CD4-positive, alpha-beta T cell treated with Interleukin-15 for 4 hours (primary cell): ENCODE measurements at places on chromosomes 16 and 17.

- DNase-seq = no peak
Measured at GRCh38 chr17:48718227-48718760, 4.0 kb downstream of the PRAC1 start.

DNA sequence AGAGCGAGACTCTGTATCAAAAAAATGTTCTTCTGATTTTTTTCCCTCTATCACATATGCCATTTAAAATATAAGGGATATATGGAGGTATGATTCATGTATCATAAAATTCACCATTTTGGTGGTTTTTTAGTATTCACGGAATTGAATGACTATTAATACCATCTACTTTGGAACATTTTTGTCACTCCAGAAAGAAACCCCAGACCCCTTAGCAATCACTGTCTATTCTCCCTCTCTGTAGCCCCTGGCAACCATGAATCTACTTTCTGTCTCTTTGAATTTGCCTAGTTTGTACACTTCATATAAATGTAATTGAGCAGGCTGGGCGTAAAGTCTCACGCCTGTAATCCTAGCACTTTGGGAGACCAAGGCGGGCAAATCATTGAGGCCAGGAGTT, 75.9 kb downstream of the PRKCA start:
- DNase-seq = no peak

- DNase-seq = no peak
Measured at GRCh38 chr16:7037495-7037894, 295.1 kb upstream of the RBFOX1 start.

DNA sequence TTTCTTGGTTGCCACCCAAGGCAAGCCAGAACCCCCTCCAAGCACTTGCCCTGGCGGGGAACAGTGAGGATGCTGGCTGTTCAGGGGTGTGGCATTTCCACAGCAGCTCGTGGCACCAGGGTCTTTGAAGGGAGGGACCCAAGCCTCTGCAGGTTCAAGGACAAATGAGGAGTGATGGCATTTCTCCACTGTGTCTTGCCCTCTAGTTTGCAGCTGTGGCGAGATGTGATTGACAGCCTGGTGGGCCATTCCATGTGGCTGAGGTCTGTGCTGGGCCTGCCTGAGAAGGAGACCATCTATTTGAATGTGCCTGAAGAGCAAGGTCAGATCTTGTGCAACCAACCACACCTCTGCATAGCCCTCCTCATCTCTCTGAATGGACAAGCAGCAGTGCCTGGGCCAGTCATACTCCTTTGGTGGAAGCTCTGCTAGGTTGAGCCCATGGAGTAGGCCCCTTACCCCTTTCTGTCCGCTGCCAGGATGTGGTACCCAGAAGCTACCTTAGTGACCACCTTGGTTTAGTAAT, 4.5 kb upstream of the EPN3 start:
- DNase-seq = no peak

DNA sequence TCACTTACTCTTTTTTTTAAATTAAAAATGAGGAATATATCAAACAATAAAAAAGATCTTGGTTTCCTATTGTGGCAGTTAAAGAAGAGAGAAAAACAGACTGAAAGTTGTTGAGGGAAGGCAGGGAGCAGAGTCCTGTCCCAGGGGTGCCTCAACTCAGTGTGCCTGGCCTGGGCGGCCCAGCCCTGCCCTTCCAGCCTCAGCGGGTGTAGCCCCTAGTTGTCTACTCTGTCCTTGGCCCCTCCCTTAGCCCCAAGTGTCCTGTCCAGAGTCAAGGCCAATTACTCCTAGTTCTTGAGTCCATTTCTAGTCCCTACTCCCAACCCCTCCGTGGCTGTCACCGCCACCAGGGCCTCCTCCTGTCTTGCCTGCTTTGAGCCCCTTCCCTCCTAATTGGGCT, 52.5 kb downstream of the SMPD3 start:
- no peak for DNase-seq

DNA sequence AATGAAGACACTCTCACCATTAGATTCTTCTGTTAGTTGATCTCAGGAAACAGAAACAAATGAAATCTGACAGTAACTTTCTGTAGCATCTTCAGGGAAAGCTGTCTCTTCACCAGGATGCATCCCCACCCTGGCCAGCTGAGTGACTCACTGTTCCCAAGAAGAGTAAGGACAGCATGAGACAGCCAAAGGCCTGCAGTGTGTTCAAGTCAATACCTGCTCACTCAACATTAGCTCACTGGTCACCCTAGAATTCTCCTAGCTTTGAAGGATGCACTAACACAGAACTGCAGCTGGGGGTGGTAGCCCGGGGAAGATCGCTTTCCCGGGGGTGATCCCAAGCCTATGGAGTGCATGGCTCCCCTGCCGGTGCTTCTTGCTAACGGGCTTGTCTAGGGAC, 28.2 kb upstream of the CLEC18B start:
- no peak for DNase-seq

DNA sequence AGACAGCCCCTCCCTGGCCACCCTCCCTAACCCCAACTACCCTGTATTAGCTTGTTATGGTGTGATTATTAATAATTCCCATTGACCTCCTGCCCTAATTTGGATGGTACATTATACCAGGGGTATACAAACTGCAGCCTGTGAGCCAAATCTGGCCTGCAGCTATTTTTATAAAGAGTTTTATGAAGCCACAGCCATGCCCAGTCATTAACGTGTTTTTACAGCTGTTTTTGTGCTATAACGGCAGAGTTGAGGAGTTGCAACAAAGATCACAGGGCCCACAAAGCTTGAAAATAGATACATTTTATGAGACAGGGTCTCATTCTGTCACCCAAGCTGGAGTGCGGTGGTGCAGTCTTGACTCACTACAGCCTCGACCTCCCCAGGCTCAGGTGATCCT, 6.0 kb downstream of the METTL22 start:
- DNase-seq = no peak

DNA sequence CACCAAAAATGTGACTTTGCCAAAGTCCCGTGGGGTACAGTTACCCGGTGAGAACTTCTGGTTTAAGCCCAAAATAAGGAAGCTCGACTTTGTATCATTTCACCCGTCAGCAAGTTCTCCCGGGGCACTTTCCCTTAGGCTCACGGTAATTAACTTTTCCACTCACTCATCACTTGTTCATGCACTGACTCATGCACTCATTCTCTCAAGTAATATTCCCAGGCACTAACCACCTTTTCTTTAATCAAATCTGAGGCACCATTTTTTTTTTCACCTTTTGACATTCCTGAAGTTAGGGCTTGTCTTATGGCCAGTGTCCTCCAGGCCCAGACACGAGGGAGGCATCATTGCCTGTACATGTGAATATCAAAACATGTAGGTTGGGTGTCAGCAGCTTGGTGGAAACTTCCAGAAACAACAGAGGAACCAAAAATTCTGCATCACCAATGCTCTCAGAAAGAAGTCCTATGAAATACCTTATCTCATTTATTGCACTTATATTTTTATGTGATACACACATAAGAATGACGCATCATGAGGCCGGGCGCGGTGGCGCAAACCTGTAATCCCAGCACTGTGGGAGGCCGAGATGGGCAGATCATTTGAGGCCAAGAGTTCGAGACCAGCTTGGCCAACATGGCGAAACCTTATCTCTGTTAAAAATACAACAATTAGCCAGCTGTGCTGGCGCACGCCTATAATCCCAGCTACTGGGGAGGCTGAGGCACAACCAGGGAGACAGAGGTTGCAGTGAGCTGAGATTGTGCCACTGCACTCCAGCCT, 36.1 kb upstream of the ATP2C2 start:
- no peak for DNase-seq
